HT1080 (cell line): ENCODE measurements at places on chromosomes 7 and 10. TPM values are rescaled to one million over a fixed set of nuclear protein-coding genes. Genes with fewer than 3 reads are reported as not detected.

DNA sequence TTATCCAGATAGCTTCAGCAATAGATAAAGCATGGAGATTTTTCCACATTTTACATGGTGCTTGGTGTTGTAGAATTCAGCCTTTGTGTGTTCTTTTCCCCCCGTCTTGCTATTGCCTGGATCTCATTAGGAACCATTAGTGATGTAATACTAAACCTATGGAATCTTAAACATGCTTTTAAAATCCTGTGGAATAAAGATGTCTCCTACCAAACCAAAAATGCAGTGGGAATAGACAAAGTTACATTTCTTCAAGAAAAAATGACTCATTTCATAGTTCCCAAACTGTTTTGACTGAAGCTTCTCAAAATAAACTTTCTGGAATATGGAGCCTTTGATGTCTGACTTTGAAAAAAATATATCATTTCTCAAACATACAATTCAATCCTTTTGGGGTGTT, 44.0 kb downstream of the CALD1 start:
- DNase-seq = no peak

KLF6 gene
- total RNA-seq = 59.7 and 93.0 TPM in 2 replicates

DNA sequence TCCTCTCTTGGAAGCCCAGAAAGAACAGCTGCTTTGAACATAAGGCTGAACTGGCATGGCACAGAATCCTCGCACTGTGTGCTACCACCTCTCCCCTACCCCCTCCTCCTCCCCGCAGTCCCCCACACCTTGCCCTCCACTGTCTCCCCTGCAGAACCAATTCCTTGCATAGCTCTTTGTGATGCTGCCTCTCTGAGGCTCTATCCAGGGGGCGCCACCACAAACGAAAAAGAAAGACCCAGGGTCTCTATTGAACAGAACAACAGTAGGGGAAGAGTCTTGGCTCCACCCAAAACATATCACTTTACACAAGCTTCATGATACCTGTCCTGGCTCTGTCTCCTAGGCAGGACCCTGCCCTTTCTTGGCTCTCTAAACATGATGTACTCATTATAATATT, 26.2 kb upstream of the EBLN1 start:
- no peak for DNase-seq

DNA sequence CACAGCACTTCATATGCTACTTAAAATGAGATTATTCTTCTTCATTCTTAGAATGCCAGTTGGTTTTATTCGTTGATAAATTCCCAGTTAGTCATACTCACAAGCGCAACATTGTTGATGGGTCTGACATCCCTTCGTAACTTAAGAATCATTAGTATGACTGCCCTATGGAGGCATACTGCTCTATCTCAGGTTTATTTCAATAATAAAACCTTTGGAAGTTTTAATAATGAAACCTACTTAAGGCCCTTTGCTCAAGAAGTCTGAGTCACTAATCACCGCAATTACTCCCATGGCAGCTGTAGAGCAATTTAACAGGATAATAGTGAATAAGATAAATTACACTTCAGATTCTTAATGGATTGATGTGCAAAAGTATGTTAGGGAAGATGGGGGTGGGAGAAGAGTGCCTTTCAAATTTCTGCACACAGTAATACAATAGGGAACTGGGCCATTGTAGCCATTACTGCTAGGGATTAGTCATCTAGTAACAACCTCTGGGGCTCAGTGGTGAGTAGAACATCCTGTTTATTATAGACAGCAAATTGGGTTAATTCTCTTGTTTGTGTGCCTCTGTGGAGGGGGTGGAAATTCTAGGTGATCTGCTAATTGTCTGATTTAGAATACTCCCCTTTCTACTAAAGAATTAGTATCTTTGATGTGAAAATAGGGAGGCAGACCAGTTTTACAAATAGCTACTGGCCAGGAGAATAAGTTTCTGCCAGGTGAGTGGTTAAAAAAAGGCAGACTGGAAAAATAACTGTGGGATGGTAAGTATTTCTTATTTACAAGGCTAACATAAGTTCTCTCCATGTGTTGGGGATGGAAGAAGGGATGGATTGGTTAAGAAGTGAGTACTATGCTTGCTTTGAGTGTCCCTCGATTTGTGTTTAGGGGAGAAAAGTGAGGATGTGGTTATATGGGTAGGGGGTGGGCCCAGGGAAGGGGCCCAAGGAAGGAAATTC, 74.5 kb upstream of the VKORC1L1 start:
- DNase-seq = peak; percentile 72

SPAG6 gene
- not detected in 2 replicates for total RNA-seq

CALHM3 gene
- total RNA-seq = not detected in 2 replicates

GRCh38 chr7:80781146-80781545, 137.7 kb downstream of the SEMA3C start:
- no peak for DNase-seq
